Astrocyte (in vitro differentiated cells and primary cell): ENCODE measurements at places on chromosomes 7 and 10.

GRCh38 chr7:79673421-79673820 is 220.0 kb upstream of the MAGI2 start:
- no peak for DNase-seq

- peak; percentile 89 for DNase-seq
These were observed 118.9 kb upstream of the NRP1 start for GRCh38 chr10:33453081-33454025.

DNA sequence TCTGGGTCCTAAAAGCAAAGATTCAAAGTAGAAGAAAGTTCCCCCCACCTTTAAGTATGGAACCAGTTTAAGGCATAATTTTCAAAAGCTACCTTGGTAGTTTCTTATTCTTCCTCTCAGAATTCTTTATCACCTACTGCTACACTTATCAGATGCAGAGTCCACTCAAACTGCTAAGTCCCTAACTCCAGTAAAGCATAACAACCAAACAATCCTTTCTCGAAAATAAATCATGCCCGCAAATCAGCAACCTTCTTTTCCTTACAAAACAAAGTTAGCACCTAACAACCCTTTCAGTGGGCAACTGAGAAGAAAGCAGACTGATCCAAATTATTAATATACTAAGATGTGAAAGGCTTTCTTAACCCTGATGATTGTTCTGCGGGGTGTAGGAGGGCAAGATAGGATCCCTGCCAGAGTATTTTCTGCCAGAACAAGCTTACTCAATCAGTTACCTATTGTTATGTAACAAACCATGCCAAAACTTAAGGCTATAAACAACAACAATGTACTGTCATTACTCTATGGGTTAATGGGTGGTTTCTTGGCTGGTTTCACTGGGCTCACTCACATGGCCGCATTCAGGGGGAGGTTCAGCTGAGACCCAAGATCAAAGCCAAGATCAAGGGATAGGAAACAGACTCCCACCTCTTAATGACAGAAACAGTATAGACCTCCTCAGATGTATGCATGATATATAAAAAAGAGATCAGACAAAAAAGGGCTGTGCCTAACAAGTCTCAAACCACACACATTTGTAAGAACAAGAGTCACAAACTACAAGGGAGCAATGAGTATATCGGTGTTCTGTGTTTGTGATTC is 42.0 kb downstream of the CCDC6 start:
- no peak for DNase-seq

DNA sequence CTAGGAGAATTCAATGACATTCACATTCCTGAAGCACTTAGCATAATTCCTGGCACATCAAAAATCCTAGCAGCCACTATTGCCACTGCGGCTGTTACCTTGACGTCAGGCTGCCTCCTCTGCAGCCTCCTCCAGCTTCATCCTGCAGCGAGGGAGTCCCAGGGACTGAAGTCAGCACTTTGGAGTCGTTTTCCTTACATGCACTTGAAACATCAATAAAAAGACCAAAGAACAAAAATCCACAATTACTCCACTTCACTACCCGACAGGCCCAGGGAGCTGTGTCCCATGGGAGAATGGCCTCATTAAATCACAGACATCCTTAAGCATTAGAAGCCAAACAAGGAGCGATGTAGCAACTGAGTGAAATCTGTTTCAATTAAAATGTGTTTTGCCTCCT is 48.6 kb upstream of the NANOS1 start:
- DNase-seq, result no peak

DNA sequence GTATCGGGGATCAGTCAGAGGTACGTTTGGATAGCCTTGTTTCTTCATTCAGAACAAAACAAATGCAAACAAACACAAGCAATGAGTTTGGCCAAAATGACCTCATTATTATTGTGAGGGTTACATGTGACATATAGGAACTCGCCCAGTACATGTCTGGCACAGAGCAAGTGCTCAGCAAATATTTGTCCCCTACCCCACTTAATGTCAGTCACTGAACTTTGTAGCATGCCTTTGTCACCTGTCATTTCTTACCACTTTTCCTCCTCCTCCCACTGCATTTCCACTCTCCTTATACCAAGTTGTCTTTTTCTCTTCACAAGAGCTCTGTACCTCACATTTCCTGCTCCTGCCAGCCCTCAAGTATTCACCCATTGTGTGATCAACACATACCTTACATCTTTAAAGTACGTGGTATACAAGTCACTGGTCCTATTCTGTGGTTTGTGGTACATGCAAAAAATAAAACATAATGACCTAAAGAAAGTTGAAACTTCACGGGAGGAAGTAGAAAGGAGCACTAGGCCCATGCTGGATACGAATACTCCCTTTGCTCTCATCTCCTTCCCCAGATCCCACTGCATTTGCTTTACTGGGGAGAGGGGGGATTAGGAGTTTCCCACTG is 236.0 kb downstream of the INHBA start:
- peak; percentile 38 for DNase-seq

DNA sequence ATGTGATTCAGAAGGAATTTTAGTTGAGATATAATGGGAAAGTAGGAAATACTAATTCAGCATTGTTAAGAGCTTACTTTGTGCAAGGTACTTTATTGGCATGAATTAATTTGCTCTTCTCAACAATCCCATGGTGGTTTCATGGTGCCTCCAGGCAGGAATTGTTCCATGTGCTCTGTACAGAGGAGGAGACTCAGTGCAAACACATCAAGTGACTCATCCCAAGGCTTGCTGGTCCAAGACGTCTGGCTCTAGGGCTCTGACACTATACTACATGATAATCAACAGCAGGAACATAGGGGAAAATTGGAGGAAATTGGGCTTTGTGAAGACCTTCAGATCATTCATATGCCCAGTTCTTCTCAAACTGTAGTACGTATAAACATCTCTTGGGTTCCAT is 66.5 kb upstream of the PRKG1 start:
- no peak for DNase-seq

DNA sequence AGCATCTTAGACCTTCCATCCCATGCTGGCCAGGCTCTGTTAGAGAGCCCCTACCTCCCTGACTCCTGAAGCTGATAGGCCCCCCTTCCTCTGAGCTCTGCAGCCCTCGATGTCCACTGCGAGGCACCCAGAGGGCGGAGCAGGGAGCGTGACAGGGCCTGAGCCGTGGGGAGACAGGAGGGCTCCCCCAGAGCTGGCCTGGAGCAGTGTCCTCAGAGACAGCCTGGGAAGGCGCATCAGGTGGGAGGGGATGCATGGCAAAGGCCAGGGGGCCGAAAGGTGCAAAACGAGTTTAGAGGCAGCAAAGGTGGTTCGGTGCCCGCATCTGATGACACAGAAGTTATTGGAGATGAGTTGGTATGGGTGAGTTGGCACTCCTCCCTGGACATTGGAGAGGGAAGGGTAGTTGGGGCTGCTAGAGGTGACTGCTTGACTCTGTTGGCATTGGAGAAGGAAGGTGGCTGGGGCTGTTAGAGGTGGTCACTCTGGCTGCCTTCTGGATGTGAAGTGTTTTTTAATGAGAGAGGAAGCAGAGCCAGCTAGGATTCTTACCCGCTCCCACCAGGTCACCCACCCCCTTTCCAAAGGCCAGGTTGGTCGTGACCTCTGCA is 53.1 kb downstream of the PRF1 start:
- no peak for DNase-seq

- no peak for DNase-seq
These were observed 31.1 kb upstream of the RHBDD2 start for GRCh38 chr7:75847707-75848106.

DNA sequence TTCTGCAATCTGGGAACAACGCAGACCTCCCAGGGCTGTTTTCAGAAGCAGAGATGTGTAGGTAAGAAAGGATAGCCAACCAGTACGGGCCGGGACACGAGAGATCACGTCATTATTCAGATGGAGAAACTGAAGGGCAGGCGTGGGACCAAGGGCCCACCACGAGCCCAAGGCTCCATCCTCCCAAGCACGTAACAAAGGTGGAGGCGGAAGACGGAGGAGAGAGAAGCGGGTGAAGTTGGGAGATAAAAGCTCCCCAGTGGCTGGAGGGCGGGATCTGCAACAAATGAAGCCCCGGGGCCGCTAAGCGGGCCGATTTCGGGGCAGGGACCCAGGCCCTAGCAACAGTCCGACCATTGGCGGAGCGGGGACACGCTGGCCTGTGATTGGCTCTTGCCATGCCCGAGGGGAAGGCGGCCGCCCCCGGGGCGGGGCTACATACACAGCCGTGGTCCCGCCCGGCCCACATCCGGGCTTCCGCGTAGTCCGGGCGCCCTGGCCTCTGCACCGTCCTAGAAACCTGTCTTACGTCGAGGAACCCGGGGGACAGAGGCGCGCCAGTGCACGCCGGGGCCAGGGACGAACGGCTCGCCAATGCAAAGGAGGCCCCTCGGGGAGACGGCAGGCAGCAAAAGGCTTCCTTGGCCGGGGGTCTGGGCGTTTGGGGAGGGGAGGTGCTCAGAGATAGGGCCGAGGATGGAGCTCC is 15.5 kb downstream of the HSPB1 start:
- DNase-seq, result peak; percentile 89

GRCh38 chr10:53701213-53701612 is 928.6 kb upstream of the MBL2 start:
- no peak for DNase-seq

GRCh38 chr7:110801502-110801901 is 289.4 kb upstream of the LRRN3 start:
- no peak for DNase-seq
